ENCODE measurements at places on chromosomes 11 and 22.

DNA sequence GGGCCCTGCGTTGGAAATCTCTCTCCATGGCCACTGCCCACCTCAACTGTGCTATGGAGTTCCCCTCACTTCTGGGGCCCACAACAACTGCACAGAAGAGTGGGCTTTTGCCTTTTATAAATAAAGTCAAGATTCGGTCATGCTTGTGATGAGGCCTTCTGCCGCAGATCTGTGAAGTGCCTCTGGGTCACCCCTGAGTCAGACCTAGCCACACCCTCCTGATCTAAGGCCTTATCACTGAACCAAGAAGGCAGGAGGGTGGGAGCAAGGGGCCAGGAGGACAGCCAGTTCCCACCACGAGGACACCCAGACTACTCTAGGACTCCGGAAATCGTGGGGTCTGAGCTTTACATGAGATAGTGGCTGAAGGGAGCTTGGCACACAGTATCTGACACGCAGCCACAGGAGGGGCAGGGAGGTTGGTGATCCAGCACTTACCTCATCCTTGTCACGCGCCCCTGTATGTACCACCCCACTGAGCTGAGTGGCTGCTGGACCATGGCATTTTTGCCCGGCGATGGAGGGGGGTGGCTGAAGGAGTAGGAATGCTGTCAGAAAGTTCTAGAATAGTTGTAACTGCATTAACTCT lies 115.7 kb downstream of the ABTB2 start:
- no peak for DNase-seq

DNA sequence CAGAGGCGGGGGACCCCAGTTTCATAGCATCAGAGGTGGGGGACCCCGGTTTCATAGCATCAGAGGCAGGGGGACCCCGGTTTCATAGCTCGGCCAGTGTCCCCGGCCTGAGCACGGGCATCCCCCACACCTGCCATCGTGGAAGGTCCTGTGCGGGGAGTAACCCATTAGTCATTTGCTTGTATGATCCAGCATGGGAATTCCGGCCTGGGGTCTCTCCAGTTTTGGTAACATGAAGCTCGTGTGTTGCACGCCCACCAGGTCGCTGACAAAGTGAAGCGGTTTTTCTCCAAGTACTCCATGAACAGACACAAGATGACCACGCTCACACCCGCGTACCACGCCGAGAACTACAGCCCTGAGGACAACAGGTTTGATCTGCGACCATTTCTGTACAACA lies 29.0 kb upstream of the KRTAP5-7 start:
- no peak for DNase-seq

DNA sequence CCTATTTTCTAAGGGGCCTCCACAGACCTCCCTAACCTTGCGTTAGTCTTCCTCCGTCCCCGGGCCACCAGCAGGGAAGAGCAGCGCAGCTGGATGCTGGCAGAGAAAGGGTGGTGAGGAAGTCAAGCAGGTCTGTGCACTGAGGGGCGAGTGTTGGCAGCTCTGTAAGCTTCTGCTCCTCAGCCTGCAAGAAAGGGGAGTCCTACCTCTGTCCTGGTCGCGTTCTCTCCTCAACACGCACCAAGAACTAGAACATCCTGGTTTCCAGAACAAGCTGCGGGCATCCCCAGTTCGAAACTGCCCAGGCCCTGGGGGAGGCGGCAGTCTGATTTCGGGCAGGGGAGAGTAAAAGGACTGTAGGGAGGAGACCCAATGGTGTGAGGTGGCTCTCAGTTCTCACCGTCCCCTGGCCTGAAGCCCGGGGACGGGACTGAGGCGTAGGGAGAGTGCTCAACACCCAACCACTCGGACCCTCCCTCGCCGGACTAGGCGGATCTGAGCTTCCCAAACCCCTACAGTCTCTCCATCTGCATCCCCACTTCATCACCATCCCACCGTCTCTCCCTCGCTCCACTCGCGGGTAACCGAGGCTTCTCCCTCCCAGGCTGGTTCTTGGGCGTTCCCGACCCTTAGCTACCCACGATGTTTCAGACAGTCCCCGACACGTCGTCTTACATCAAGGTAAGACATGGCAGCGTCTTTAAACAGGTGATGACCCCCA lies 7.7 kb upstream of the FLI1 start:
- no peak for DNase-seq

DNA sequence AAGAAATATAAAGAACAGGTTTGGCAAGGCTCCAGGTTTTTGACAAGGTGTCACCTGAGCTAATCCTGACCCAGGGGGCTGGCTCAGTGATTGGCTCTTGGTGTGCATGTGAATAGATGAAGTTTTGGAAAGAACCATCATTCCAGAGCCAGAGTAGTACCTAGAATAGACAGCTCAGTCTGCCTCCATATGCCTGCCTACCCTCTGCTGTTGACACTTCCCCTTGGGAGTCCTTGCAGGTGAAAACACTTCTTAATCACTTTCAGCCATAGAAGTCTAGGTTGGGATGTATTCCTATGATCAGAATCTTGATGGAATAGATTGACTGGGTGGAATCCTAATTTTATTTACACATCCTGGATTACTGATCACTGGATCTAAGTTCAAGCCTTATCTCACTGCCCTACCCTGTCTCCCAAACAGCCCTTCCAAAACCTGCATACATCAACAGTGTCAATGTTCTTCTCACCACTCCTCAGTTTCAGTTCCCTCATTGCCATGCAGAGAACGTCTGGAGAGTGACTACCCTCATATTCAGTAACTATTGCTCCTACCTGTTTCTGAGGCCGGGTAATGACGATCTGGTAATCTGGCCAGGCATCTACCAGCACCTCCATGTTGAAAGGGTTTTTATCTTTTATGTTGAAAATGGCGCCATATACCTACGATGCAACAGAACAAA lies 6.7 kb downstream of the GLYATL2 start:
- no peak for DNase-seq

- DNase-seq, result no peak
Measured at GRCh38 chr11:107078375-107078774, 60.1 kb upstream of the GUCY1A2 start.

GRCh38 chr11:95426823-95427462 lies 195.9 kb upstream of the SESN3 start:
- no peak for DNase-seq

DNA sequence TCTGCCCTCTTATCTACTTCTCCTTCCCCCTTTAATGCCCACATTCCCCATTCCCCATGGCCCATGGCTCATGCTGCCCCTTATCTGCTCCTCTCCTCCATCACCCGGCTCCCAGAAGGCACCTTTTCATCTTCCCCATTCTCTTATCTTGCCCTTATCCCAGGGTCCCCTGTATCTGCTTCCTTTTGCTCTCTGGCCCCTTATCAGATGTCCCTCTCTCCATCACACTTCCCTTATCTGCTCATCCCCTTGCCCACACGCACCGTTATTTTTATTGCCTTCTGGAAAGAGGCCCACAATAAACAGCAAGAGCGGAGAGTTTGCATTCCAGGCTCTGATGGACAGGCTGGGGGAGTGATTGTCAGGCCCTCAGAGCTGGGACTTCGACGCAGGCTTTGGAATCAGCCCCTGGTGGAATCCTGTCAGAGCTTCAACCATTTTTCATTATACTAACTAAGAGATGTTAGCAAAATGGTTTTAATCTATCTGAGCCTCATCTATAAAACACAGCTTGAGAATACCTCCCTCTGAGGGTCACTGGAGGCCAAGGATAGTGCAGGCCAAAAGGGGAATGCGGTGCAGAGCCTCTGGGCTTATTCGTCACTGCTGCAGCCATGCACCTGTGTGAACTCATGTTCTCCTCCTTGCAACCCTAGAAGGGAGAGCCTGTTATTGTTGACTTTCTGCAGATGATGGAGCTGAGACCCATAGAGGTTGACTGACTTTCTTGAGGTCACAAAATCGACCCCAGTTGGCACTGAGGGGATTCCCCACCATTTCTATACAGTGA lies 37.0 kb upstream of the LRRC55 start:
- DNase-seq, result no peak

DNA sequence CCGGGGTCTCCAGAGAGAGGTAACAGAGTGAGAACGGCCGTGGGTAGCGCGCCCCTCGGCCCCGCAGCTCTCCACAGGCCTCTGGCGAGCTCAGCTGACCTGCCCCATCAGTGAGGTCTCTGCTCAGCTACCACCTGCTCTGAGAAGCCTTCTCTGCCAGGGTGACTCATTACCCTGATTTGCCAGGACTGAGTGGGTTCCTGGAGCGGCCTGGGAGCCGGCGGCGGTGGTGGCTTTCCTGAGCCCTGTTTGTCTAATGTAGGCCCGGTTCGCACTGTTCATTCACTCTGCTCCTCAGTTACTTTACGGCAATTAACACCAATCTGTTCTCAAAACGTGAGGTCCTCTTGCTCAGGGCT lies 351.0 kb upstream of the B3GAT1 start:
- DNase-seq, result no peak

- DNase-seq, result no peak
Measured at GRCh38 chr11:64794526-64794925, 8.5 kb downstream of the MAP4K2 start.

DNA sequence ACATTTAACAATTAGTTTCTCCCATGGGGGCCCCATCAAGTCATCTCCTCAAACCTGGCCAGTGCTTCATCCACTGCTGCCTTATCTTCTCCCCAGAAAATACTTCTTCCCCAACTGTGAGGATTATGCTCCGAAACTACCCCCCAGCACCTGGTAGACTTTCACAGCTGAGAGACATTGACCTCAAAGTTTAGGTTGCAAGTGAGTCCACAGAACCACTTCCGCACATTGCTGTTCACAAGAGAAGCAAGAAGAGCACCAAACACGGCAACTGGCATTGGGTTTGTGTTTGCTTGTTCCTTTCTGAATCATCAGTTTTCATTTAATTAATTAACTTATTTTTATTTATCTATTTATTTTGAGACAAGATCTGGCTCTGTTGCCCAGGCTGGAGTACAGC lies 6.1 kb downstream of the MCHR1 start:
- DNase-seq, result no peak

All from right renal cortex interstitium (tissue), 3 donors.